ENCODE measurements at places on chromosomes 6 and 20.
A peak's percentile ranks its signal among the peaks of the same experiment; 100 is the strongest.

DNA sequence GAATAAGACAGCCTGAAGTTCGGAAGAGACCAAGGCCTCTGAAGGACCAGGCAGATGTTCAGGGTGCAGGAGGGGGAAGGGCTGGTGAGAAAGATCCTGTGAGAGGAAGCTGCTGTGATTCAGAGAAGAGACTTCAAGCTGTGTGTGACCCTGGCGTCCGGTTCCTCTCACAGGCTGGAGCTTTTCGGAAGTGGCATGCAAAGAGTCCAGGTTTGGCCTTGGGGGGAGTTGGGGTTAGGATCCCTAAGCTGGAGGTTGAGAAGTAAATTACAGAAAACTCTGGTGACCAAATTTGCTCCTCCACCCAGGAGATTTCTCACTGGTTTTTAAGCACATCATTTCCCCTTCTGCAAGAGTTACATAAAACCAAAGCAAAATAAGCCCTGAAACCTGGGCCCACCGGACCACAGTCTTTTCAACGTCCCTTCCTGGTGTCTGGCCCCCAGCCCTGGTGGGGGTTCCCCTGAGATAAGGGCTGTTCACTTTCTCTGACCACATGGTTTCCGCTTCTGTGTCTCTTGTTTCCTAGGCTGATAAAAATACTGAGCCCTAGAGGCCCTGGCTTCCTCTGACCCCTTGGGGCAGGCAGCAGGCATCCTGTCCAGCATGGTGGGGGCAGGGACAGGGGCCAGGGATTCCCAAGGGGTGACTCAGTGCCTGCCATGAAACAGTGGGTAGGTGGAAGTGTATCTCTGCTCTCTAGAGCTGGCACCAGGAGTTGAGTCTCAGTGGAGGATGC, 12.0 kb upstream of the LTA start:
- peak; percentile 98 for DNase-seq

- no peak for DNase-seq
Observed at GRCh38 chr6:13013681-13014503, 297.3 kb downstream of the PHACTR1 start.

GRCh38 chr6:12178521-12178920, 111.6 kb upstream of the EDN1 start:
- no peak for DNase-seq

GRCh38 chr20:1625083-1625690, 5.4 kb upstream of the SIRPB1 start:
- no peak for DNase-seq

GRCh38 chr6:42140032-42140431, 2.4 kb downstream of the C6orf132 start:
- peak; percentile 91 for DNase-seq

DNA sequence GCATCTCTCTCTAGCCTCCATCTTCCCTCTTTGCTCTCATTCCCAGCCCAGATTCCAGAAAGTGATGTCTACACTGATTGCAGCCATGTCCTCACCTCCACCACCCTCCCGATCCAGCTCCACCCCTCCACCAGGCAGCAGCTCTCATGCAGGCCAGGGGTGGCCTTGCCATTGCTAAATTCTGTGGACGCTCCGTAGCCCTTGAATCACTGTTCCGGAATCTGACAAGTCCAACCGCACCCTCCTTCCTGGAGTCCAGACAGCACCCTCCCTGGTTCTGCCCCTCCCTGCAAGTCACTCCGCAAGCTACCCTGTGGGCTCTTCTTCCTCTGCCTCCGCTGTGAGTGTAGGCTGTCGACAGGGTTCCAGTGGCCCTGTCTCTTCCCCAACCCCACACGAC, 26.2 kb downstream of the TNXB start:
- no peak for DNase-seq

DNA sequence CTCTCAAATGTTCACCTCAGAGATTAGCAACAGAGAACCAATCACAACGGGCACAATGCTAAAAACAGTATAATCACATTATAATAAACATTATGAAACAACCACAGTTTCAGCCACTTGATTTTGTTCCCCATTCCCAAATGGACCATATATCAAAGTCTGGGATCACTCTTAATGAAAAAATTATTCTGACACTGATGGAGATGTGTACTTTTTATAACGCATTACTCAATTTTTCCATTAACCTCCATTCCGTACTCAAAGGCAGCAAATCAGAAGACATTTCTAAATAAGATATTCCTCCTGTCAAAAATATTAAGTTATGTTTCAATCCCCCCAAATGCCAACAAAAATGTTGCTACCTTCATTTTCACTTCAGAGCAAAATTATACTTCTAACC, 2.8 kb downstream of the CPNE1 start:
- no peak for DNase-seq
